Neural crest cell (in vitro differentiated cells): ENCODE measurements at places on chromosomes 12 and 14. TPM values are rescaled to one million over a fixed set of nuclear protein-coding genes. Genes with fewer than 3 reads are reported as not detected.

- no peak for DNase-seq
- no peaks in the 10 kb centered on the region for H3K27me3 ChIP-seq
- no peaks in the 10 kb centered on the region for H3K36me3 ChIP-seq
- H3K4me3 ChIP-seq: no peak overlapping the region
Measured at GRCh38 chr12:14313379-14314138, 51.9 kb upstream of the ATF7IP start.

DNA sequence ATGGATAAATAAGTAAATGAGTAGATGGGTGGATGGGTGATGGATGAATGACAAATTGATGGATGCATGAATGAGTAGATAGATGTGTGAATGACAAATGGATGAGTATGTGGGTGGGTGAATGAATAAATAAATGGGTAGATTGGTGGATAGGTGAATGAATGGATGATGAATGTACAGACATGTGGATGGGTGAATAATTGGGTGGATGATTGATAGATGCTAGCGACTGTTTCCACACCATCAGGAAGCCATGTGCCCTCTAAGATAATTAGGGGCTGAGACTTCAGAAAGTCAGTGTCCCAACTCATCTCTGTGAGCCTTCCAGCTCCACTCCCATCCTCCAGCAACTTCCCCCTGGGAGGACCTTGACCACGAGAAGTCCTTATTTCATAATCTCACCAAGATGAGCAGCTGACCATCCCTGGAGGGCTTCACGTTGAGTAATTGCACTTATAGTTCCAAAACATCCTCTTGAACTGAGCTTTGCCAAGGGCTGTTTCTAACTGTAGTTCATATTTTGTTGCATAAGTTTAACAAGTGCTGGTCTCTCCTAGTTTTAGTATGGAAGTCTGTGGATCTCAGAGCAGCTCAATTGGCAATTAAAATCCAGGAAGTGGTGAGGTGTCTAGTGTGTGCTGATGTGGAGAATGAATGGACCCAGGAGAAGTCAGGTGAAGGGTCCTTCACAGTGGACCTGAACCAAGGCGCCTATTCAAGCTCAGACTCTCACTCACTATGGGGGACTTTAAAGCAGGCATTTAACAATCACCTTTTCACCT lies 295.7 kb downstream of the ADGRD1 start:
- peaks cover 5% of the 10 kb centered on the region for H3K4me1 ChIP-seq
- peaks cover 4% of the 10 kb centered on the region for H3K27me3 ChIP-seq
- no peak overlapping the region for H3K4me3 ChIP-seq
- DNase-seq: no peak
- H3K27ac ChIP-seq: no peak overlapping the region

- peaks cover 6% of the 10 kb centered on the region for H3K4me1 ChIP-seq
- no peak overlapping the region for H3K4me3 ChIP-seq
- peaks cover 4% of the 10 kb centered on the region for H3K36me3 ChIP-seq
- DNase-seq: no peak
- no peaks in the 10 kb centered on the region for H3K27me3 ChIP-seq
- H3K27ac ChIP-seq: no peak overlapping the region
Measured at GRCh38 chr12:61857968-61858367, 402.2 kb upstream of the USP15 start.

GRCh38 chr12:114253976-114254778 lies 151.8 kb downstream of the TBX5 start:
- H3K36me3 ChIP-seq: no peaks in the 10 kb centered on the region
- no peak overlapping the region for H3K27ac ChIP-seq
- no peak overlapping the region for H3K4me3 ChIP-seq
- DNase-seq: no peak

GRCh38 chr12:72586456-72586855 lies 314.3 kb downstream of the TRHDE start:
- DNase-seq: no peak
- H3K36me3 ChIP-seq: no peaks in the 10 kb centered on the region
- no peaks in the 10 kb centered on the region for H3K27me3 ChIP-seq
- H3K27ac ChIP-seq: no peak overlapping the region
- no peak overlapping the region for H3K4me3 ChIP-seq

DNA sequence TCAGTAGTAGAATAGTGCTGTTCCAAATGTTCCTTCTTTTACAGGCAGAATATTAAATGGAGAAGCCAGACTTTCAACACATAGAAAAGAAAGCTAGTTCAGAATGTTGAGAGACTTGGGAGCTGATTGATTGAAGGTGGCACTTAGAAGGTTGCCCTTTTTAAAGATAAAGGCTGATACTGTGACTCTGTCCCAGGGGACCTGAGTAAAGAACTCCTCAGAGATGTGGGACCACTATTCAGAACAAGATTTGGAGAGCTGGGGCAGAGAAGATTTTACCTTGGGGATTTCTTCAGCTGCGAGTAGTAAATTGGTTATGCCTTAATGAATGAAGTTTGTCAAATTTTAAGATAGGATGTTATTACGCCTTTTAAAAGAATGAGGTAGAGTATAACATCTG lies 21.4 kb upstream of the BTG1 start:
- no peaks in the 10 kb centered on the region for H3K36me3 ChIP-seq
- H3K4me3 ChIP-seq: no peak overlapping the region
- no peak overlapping the region for H3K27ac ChIP-seq

DNA sequence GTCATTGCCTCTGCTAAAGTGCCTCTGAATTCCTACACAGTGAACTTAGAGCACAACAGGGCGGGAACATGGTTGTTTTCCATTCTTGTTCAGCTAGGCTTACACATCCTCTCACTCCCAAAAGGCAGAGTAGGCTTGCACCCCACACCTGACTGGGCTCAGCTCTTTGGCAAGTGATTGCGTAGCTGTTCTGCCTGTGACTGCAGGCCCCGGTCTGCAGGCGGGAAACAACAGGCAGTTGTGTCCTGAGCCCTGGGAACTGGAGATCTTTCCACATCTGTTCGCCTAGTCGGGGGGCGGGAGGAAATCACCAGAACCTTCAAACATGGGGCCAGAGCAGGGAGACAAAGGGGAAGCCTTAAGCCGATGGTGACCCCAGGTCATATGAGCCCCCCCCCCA lies 274.7 kb downstream of the ZFP36L1 start:
- no peak for DNase-seq
- peaks cover 3% of the 10 kb centered on the region for H3K36me3 ChIP-seq
- H3K4me1 ChIP-seq: peaks cover 74% of the 10 kb centered on the region
- H3K27me3 ChIP-seq: no peaks in the 10 kb centered on the region
- peak overlapping the region; percentile 70 for H3K27ac ChIP-seq

GRCh38 chr14:43168371-43168925 lies 1338.6 kb downstream of the FSCB start:
- H3K27ac ChIP-seq: no peak overlapping the region
- no peaks in the 10 kb centered on the region for H3K36me3 ChIP-seq
- H3K27me3 ChIP-seq: no peaks in the 10 kb centered on the region

DNA sequence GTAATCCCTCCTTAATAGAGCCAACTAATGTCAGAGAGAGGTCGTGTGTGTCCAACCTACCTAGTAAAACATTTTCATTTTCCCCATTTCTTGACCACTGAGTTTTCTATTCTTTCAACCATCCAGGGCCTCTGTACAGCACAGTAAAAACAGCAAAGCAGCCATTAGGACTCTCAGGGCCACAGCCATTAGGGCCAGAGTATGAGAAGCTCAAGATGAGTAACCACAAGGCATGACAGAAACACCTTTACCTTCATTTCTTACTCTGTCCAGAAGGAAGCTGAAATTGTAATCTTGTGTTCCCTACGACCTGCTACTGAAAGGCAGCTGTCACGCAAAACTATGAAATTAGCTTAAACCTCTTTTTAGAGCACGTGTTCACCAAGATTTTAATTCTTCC lies 2.3 kb downstream of the SPPL3 start:
- H3K4me3 ChIP-seq: peak overlapping the region; percentile 74
- H3K27ac ChIP-seq: no peak overlapping the region
- peaks cover 25% of the 10 kb centered on the region for H3K4me1 ChIP-seq
- DNase-seq: no peak
- peaks cover 10% of the 10 kb centered on the region for H3K36me3 ChIP-seq

DNA sequence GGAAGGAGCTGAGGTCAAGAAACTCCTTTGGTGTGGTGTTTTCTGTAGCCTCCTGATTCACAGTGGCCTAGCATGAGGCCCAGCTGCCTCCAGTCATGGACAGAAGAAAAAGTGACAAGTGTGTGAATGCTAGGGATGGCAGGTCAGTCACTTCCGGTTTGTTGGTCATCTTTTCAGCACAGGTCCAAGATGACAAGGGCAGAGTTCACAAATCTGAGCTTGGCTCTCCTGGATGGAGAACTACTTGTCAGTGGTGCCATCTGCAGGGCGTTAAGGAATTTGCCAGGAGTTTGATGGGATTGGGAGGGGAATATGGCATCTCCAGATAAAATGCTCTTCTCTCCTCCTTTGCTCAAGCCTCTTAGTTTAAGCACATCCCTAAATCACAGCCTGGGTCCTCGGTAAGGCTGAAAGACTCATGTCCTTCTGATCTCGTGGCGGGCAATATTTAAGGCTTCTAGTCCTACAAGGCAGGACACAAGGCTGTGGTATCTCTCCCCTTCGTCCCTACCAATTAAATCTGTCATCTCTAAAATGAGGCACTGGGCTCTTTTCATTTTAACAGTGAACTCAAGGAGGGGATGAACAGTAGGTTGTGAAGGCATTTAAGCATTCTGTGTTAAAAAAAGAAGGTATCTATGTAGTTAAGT lies 10.0 kb downstream of the TUBA1B start:
- peak; percentile 33 for DNase-seq
- peaks cover 5% of the 10 kb centered on the region for H3K36me3 ChIP-seq
- no peak overlapping the region for H3K27ac ChIP-seq
- peak overlapping the region; percentile 44 for H3K4me3 ChIP-seq

DNA sequence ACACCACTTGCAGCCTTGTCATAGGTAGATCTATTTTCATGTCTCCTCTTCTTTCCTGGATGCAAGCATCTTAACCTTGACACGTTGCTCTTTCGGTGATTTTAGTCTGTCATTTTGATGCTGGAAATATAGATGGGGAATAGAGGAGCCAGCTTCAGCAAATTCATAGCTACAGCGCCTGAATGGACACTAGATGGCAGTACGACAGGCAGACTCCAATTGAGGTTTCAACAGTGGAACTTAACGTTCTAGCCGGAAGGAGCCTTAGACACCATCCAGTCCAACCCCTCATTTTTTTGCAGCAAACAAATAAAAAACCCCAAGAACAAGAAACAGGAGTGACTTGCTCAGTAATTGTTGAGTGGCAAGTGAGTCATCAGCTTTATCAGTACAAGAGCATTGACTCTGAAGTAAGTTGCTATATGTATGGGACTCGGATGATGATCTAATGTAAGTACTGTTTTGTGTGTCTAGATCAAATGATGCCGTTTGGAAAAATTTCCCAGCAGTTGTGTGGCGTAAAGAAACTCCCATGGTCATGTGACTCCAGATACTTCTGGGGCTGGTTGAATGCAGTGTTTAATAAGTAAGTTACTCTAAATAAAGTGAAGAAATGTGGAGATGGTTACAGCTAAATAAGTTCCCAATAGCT lies 9.0 kb downstream of the DMAC2L start:
- H3K27ac ChIP-seq: no peak overlapping the region
- H3K27me3 ChIP-seq: no peaks in the 10 kb centered on the region
- H3K36me3 ChIP-seq: peaks cover 11% of the 10 kb centered on the region
- DNase-seq: peak; percentile 33
- H3K4me3 ChIP-seq: no peak overlapping the region

DNA sequence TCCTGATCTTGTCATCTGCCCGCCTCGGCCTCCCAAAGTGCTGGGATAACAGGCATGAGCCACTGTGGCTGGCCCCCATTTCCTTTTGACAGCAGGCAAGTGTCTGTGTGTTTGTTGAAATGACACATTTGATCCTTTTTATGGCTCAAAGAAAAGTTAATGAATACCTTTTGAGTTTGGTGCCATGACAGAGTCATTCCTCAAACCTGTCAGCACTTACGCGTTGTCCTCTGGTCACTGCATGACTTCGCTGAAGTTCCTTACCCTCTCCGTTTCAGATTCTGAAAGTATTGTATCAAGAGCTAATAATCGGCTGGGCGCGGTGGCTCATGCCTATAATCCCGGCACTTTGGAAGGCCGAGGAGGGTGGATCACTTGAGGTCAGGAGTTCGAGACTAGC lies 32.4 kb downstream of the NEMF start:
- H3K36me3 ChIP-seq: peaks cover 53% of the 10 kb centered on the region
- no peaks in the 10 kb centered on the region for H3K4me1 ChIP-seq
- H3K4me3 ChIP-seq: no peak overlapping the region
- no peak for DNase-seq
- H3K27ac ChIP-seq: no peak overlapping the region

DNA sequence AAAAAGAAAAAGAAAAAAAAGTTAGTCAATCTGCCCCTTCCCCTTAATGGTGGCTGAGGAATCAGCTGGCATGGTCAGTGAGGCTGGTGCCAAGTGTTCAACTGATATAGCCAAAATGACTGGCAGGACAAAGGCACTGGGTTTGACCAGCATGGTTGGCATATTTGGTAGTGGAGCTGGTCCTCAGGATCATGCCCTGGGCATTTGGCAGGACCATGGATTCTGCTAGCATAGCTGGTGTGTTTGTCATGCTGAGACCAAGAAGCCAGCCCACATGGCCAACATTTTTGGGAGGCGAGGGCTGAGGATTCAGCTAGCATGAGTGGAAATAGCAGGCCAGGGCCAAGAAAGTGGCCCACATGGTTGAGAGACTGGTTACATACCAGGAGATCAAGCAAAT lies 136.5 kb downstream of the FBXL14 start:
- H3K27me3 ChIP-seq: no peaks in the 10 kb centered on the region
- no peak overlapping the region for H3K27ac ChIP-seq
- DNase-seq: no peak

DNA sequence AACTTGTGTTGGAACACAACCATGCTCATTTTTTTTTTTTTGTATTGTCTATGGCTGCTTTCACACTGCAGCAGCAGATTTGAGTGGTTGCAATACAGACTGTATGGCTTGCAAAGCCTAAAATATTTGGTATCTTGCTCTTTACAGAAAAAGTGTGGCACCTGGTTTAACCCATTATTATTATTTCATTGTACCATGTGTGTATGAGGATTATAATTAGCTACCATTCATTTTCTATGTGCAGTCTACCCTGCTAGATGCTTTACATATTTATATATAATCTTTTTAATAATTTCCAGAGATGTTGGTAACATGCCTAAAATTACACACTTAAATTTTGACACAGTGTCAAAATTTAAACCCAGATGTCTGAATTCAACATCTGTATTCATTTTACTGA lies 37.7 kb downstream of the SPATS2 start:
- no peaks in the 10 kb centered on the region for H3K27me3 ChIP-seq
- DNase-seq: no peak
- H3K27ac ChIP-seq: no peak overlapping the region

DNA sequence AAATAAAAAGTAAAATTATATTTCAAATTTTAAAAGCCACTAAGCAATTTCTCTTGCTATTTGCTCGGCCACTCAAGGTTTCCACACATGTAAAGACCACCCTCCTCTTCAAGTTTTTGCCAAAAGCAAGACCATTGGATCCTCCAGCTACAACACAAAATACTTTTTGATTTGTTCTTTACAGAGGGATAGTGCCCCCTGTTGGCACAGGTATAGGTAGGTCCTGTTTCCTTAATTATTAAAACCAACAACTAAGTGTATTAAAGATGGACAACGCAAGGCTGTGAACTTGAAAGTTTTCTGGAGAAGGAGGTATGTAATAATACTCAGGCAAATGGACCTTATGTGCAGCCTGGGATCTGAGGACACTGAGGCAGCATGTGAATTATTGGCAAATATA lies 23.8 kb downstream of the ATP6V1D start:
- H3K4me1 ChIP-seq: peaks cover 5% of the 10 kb centered on the region
- H3K27ac ChIP-seq: no peak overlapping the region
- H3K36me3 ChIP-seq: peaks cover 23% of the 10 kb centered on the region

FSCB gene
- not detected in 2 replicates for total RNA-seq

KLRD1 gene
- total RNA-seq: 0.12 TPM in 1 of 2 replicates, not detected in the other

MYL6 gene
- total RNA-seq: 924 TPM in 2 replicates

CTSG gene
- not detected in 2 replicates for total RNA-seq

TMEM30B gene
- total RNA-seq: 0.07 TPM in 1 of 2 replicates, not detected in the other

TXNDC16 gene
- 11.1 and 11.5 TPM in 2 replicates for total RNA-seq

RAN gene
- 1,593 and 1,610 TPM in 2 replicates for total RNA-seq

EIF2S3B gene
- 0.73 and 0.96 TPM in 2 replicates for total RNA-seq

TMEM121 gene
- 12.3 and 13.9 TPM in 2 replicates for total RNA-seq

ST8SIA1 gene
- total RNA-seq: 62.7 and 64.7 TPM in 2 replicates
